ENCODE measurements at places on chromosomes 6 and 20.

GRCh38 chr6:121581327-121581726 is 145.9 kb downstream of the GJA1 start:
- DNase-seq = no peak

- DNase-seq = no peak
These were observed 12.5 kb downstream of the WDR27 start for GRCh38 chr6:169689287-169689686.

- DNase-seq = no peak
These were observed 340.0 kb upstream of the FLRT3 start for GRCh38 chr20:14677455-14677854.

DNA sequence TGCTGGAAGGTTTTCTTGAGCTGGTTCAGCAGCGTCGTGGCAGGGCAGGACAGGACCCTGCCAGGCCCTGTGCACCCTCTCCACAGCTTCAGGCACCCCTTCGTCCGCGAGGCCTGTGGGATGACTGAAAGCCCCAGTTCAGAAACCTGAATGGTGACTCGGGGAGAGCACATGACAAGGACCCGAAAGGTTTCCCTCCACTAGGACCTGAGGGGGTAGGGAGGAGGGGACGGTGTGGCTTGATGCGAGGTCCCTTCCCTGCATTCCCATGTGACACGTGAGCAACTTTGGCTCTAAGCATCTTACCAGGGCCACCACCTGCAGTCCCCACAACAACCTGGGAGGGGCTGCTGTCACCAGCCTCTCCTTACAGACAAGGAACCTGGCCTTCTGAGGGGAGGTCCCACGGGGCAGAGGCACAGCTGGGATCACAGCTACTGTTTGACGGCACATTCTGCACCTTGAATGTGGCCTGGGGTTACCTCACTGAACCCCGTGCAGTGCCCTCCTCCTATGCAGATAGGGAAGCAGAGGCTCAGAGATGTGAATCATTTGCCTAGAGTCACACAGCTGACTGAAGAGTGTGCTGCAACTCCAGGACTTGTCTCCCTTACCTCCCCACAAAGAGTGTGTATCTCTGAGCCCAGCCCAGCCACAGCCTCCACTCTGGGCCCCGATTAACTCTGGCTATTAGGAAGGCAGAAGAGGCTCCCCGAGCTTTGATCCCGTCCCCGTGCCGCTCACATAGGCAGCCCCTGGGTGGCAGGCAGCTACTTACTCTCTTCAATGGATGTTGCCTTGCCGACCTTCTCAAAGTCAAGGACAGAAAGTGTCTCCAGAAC is 84.6 kb downstream of the PTPN1 start:
- no peak for DNase-seq

DNA sequence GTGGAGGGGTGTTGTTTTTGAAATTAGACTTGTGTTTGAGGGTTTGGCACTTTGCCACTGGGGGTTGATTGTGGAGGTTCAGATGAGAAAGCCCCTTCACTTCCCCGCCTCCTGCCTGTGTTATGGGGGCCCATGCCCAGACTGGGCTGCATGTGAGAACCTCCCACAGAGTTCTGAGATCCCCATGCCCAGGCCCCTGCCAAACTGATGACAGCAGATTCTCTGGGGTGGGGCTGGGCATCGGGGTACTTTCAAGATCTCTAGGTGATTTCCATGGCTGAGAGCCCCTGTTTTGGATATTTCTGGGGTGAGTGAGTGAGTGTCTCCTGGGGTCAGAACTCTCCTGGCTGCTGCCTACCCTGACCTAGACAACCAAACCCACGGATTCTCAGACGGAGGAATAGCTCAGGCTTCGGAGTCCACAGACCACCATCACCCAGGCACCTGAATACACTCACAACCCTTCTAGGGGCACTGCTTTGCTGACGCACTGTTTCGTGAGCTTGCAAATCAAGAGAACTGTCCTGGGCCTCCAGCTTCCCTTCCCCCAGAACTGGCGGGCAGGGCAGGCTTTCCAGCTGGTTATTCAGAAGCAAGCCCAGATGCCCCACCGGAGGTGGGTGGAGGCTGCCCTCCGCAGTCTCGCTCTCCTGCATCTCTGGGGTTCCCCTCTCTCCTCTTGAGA is 6.3 kb downstream of the BCAS1 start:
- no peak for DNase-seq

GRCh38 chr6:5937936-5938706 is 68.6 kb downstream of the NRN1 start:
- DNase-seq = no peak

GRCh38 chr20:36154700-36155628 is at the start of gene EPB41L1:
Gene EPB41L1 (plus strand): TSS chr20:36154740. CDS start chr20:36173778, 19,038 bp downstream.
- DNase-seq = peak; percentile 39

- DNase-seq = no peak
These were observed 6.3 kb upstream of the TSHZ2 start for GRCh38 chr20:52965819-52966218.

DNA sequence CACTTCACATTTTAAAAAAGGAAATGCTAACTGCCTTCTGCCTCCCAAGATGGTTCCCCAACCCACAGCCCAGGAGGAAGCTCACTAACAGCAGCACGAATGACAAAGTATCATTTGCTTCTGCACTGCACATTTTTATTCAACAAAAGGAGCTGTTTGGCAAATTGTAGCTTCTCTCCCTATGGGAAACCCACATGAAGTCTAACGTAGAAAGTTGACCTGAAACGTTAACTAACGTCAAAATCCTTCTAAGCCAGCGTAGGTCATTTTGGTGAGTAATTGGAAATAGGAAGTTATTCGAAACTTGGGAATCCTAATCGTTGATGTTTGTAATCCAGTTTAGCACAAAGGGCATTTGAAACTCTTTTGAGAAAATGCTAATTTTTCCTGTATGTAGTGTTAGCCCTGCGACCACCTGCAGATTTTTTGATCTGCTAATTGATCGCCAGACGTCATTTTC is 2.9 kb downstream of the SALL4 start:
- DNase-seq = no peak

DNA sequence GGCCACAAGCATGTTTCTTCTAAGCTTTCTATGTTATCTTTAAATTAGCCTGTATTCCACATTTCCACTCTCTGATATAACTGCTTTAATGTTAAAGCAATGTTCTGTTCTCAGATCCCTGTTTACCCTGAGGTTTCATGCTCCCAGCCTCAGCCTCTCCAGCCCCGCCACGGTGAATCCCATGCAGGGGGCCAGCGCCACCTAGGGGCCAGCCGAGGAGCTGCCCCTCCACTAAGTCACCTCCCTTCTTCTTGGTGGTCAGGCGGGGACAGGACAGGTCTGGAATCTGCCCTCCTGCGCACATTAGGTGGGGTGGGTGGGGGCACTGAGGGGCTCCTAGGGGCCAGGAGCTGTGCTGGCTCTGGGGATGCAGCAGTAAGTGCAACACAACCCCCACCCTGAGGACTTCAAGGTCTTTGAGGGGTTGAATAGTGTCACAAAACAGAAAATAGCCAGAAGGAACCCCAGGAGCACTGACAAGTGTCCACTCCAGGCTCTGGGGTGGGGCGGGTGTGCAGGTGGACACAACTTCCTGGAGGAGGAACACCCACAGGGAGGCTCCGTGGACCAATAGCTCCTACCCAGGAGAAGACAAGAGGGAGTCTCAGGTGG is 61.6 kb downstream of the RAB44 start:
- peak; percentile 75 for DNase-seq

GRCh38 chr6:152068622-152069261 is 261.3 kb downstream of the ESR1 start:
- peak; percentile 1 for DNase-seq

DNA sequence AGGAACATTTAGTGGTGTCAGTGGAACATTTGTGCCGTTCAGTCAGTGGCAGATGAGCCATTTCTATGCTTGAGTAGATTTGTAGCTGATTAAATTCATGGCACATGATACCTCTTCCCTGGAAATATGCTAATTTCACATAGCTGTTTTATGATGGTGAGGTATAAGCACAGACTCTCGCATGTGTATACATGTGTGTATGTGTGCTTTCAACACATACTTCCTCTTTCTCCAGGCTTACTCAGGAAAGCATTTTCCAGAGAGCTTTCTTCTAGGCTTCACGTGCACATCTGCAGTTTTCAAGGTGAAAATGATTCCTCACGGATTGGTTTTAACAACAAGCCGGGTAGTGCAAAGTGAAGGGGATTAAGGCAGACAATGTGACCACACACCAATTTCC is 396.5 kb downstream of the HDGFL1 start:
- DNase-seq = no peak

DNA sequence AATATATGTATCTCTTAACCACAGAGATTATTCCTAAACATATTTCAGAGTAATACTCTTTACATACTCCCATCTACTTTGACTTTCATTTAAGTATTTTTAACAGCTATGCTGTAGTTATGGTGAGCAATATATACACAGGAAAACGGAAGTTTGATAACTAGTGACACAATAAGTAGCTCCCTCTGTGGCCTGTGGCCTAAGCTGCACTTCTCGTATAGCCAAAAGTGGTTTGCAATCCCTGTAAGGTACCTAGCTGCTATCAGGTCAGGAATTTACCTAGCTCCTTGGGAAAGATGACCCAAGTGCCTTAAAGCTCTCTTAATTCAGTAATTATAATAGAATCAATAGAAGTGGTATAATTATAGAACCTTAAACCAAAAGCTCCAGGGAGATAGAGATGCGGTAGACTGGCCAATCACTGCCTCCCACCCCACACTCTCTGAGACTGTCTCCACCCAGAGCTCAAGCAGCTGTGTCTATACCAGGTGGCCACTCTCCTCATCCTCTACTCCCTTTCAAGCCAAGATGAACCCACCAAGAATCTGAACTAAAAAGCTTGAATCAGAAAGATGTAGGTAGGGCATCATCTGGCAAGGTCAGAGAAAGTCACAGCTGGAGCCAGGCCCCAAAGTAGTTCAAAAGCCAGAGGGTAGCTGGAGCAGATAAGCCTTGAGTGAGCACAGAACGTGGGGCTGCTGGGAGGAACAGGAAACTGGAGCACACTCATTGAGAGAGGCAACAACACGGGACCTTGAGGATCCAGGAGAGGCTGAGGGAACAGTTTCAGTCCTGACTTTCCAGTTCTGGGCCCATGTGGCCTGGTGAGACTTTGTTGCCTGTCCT is 84.9 kb upstream of the ASF1A start:
- no peak for DNase-seq

DNA sequence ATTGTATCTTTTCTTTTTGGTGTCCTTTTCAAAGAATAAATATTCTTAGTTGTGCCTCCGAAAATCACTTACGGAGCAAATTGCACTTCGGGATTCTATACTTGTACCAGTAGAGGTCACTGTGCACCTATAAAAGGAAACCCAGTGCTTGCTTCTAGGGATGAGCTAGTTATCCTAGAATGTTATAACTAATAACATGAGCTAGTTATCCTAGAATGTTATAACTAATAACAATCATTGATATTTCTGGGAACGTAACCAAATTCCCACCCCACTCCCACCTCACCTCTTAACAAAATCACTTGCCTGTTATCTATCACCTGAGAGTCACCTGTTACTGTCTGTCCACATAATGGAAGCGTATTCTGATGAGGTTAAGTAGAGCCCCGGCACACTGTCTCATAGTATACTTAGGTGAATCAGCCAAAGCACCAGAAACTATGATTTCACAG is 126.9 kb upstream of the TIAM2 start:
- peak; percentile 45 for DNase-seq

- no peak for DNase-seq
These were observed 5.1 kb downstream of the HLA-C start for GRCh38 chr6:31266567-31267360.

DNA sequence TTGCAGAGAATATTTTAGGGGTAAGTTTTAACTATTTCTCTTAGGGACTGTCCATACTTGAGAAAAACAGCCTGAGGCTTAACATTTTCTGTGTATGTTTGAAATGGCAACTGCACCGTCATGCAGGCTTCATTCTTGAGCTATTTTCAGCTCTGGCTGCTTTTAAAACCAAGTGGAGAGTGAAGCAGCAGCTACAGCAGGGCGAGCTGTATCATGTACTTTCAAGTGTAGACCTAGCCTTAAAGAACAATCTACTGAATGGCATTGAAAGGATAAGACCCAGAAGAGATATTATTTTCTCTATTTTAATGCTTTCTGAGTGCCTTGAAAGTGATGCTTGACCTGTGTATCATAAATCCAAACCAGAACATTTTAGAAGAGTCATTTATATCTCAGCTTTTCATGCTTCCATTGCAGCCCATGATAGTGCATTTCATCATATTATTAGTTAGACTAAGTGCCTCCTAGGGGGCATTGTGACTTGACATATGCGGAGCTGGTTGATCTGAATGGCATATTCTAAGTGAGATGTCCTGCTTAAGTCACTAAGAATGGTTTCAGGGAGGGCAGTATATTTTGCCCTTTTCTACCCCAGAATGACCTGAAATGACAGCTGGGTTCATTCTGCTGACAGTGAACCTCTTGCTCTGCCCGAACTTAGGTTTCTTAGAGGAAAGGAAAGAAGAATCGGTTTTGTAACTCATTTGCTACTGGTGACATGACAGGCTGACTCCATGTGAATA is 85.3 kb downstream of the NKAIN2 start:
- DNase-seq = peak; percentile 60
